ENCODE measurements at places on chromosomes 1 and 21. TPM values are rescaled to one million over a fixed set of nuclear protein-coding genes. Genes with fewer than 3 reads are reported as not detected.

Gene RABGGTB
- polyA plus RNA-seq: 85.0 TPM

Gene MYBPH
- 235 TPM for polyA plus RNA-seq

Gene CASP9
- polyA plus RNA-seq: 19.7 TPM

Gene KCNK1
- 2.3 TPM for polyA plus RNA-seq

Gene SPSB1
- polyA plus RNA-seq: 6.9 TPM

DNA sequence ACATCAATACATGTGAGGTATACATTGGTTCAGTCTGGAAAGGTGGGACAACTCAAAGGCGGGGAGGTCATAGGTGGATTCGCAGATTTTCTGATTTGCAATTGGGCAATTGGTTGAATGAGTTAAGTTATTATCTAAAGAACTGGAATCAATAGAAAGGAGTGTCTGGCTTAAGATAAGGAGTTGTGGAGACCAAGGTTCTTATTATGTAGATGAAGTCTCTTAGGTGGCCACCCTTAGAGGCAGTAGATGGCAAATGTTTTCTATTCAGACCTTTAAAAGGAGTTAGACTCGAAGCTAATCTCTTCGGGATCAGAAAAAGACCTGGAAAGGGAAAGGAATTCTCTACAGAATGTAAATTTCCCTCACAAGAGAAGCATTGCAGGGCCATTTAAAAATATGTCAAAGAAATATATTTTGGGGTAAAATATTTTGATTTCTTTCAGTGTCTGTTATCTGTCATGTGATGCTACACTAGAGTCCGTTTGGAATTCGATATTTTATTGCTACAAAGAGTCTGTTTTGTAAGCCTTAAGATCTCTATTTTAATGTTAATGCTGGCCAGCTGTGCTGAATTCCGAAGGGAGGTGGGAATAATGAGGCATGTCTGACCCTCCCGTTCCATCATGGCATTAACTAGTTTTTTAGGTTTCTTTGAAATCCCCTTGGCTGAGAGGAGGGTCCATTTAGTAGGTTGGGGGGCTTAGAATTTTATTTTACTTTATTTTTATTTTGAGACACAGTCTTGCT is 265.1 kb downstream of the PTPRU start:
- DNase-seq: no peak

- no peak for DNase-seq
Measured at GRCh38 chr1:163161841-163162240, 40.9 kb downstream of the RGS5 start.

DNA sequence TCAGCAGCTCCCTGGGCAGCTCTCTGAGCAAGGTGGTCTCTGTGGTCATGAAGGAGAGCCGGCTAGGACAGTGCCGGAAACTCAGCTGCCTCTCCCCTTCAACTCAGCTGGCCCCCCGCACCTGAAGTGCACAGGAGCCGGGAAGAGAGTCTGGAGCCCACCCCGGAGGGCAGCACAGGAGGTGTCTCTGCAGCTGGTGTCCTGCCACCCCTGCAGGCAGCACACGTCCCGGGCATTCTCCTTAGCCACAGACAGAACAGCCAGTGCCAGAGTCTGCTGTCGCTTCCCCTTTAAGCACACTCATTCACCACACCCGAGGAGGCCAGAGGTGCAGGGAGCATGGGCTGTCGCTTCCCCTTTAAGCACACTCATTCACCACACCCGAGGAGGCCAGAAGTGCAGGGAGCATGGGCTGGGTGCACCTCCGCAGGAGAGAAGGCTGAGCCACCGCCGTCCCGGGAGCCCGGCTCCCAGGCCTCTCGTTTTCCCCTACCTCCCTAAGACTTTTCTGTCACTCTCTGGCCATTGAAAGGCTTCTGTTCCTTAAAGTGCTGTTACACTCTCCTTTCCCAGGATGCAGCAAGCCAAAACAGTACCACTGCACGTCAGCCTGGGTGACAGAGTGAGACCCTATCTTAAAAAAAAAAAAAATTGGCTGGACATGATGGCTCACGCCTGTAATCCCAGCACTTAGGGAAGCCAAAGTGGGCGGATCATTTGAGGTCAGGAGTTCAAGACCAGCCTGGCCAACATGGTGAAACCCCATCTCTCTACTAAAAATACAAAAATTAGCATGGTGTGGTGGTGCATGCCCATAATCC is 16.9 kb upstream of the SAMD11 start:
- DNase-seq: no peak

DNA sequence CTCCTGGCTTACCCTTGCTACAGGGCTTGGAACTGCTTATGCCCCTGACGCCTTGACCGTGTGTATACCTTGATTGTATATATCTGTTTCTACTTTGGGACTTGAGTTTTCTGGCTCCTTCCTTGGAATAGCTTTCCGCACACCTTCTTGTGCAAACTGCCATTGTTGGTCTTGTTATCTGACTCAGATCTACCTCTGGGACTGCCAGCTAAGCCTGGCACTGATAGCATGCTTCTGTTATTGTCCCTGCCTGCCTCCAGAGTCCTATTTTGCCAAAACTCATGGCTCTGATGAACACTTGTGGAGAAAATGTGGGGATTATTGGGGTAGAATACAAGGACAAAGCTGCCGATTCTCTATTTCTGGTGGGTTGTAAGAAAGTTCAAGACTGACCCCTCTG is 15.4 kb downstream of the FMOD start:
- no peak for DNase-seq

DNA sequence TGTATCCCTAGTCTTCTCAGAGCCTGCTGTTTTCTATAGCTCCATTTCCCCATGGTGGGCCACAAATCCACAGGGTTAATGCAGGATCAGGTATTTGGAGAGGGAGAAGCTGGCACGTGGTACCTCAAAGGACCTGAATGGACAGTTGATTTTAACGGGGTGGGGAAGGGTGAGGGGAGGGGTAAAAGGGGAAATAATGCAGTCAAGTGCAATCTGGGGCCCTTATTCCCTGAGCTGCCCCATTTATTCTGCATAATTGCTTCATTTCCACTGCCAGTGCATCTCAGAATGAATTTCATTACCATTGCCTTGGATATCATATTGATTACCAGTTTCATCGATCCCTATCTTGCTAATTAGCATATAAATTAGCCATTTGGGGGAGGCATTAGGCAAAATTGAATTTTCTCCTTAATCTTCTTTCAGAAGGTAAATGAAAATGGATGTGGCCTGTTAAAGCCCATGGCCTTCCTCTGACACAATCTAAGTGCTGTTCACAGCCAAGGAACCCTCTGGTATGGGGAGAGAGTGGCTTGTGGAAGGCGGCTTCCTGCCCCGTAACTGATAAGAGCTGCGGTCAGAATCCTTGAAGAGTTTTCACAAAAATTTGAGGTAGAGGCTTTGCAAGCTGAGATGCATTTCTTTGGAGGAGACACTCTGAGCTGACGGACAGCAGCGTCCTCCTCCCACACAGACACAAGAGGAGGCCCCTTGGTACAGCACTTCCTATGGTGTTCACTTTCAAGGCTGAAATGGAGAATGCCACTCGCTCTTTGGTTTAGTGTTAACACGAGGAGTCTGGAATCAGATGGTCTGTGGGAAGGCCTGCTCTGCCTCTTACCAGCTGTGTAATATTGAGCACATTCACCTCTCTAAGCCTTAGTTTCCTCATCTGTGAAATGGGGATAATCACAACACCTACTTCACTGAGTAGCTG is 34.4 kb downstream of the PHC2 start:
- DNase-seq: no peak

DNA sequence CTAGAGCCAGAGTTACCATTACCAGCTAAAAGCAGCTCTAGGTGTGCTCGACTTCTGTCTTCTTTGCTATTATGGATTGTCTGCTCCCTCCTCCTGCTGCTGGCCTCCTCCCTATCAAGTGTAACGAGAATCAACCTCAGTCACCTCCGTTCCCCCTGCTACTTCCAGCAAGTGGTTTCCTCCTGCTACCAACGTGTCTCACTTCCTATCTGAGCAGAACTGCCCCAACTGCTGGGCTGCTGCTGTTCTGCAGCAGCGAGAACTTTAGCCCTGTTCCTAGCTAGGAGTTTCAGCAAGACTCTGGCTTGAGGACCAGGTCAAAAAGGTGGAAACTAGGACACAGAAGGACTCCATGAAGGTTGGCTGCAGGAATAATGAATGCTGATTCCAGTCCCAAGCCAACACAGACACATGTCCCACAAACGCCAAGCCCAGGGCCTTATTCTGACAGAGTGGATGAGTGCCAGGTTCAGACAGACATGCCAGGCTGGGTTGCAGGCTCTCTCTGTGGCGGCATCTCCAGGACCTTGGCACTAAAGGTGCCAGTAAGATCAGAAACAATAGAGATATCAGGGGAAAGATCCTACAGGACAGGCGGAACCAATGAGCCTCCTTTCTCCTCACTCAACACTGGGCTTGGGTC is 46.9 kb downstream of the CD34 start:
- no peak for DNase-seq

- DNase-seq: peak; percentile 70
Measured at GRCh38 chr1:66253330-66253921, 280.5 kb upstream of the SGIP1 start.

DNA sequence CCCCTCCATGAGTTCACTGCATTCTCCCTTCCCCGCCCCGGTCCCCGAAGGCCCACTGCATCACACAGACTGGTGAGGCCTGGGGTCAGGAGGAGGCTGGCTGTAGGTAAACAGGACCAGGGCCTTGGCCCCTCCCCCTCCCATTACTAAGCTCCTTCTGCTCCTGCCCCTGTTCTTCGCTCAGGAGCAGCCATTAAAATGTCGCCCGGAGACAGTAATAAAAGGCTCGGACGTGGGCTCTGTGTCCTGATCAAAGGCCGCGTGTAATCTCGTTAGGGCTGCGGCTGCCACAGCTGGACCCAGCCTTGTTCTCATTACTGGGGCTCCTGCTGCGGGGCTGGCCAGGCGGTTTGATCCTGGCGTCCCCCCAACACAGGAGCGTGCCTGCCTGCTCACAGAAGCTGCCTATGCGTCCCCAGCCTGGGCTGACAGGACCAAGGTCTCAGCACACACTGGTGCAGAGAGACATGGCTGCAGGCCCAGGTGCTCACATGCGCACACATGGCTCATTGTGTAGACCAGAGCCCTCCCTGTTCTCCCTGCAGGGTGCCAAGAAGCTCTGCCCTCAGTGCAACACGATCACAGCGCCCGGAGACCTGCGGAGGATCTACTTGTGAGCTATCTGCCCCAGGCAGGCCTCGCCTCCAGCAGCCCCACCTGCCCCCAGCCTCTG is 24.0 kb downstream of the TMEM53 start:
- DNase-seq: no peak

DNA sequence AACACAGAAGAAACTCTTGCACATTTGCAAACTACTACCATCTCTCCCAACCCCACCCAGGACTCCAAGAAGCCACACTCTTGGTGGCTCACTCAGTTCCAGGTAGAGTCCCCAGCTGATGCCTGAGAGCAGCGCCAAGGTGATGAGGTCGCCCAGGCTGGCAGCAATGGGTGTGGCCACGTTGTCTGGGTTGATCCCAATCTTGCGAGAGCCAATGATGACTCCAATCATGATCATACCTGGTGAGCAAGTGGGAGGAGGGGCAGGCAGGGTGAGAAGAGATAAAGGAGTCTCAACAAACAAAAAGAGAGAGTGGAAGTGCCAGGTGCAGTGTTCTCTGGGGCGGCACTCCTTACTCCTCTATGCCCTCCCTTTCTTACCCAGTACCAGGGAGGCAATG is 14.4 kb downstream of the SLC41A1 start:
- no peak for DNase-seq
